ENCODE measurements at places on chromosomes 7 and 10. TPM values are rescaled to one million over a fixed set of nuclear protein-coding genes. Genes with fewer than 3 reads are reported as not detected.

Gene HOXA1
- 1.4 TPM for total RNA-seq

Gene CTNNA3
- under 0.01 TPM for total RNA-seq

Gene LIPK
- not detected for total RNA-seq

Gene SPDYE8
- not detected for total RNA-seq

Gene PILRA
- total RNA-seq, result 0.39 TPM

Gene DGKI
- 3.5 TPM for total RNA-seq

Gene GPR37
- not detected for total RNA-seq

Gene DYDC2
- total RNA-seq, result not detected

Gene ACHE
- total RNA-seq, result not detected

Gene ANKRD26
- 12.7 TPM for total RNA-seq
